ENCODE measurements at places on chromosomes 1 and 21. TPM values are rescaled to one million over a fixed set of nuclear protein-coding genes. Genes with fewer than 3 reads are reported as not detected.

DNA sequence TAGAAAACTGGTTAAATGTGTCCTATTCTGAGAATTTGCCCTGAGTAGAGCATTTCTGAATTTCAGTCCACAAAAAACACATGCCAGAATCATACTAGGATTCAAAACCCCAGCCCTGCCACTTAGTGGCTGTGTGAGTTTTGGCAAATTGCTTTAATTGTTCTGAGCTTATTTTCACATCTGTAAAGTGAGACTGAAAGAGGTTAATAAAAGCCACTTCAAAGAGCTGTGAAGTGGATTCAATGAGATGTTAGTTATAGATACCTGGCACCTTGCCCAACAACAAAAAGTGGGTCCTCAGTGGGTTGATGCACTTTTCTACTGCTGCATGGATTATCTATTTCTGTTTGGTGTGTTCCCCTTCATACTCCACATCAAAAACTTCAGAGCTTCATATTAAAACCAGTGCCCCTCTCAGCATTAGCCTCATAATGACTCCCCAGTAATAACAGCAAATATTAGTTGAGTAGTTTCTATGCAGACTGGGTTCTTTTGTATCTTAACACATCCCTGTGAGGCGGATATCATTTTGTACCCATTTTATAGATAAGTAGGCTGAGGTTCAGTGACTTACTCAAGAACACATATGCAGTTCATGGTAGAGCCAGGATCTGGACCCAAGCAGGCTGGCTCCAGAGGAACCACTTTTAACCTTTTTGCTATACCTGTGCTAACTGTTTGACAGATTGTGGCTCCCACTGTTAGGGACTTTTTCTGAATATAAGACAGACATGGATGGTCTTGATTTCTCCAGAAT lies 14.2 kb upstream of the ADORA3 start:
- H3K27ac ChIP-seq = no peak overlapping the region
- peaks cover 2% of the 10 kb centered on the region for H3K4me1 ChIP-seq
- H3K27me3 ChIP-seq = no peaks in the 10 kb centered on the region
- DNase-seq = no peak
- no peaks in the 10 kb centered on the region for H3K36me3 ChIP-seq

The TRAPPC10 gene
- total RNA-seq = 22.0 TPM

The LRRC39 gene
- 0.50 TPM for total RNA-seq

DNA sequence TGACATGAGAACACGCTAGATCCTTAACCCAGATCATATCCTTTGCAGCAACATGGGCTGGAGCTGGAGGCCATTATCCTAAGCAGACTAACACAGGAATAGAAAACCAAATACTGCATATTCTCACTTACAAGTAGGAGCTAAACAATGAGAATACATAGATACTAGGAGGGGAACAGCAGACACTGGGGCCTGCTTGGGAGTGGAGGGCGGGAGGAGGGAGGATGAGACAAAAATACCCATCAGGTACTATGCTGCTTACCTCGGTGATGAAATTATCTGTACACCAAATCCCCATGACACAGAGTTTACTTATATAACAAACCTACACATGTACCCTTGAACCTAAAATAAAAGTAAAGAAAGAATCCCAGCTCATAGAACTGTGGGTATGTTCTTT lies 1.2 kb upstream of the MOB3C start:
- no peak overlapping the region for H3K27ac ChIP-seq
- no peaks in the 10 kb centered on the region for H3K27me3 ChIP-seq
- H3K4me1 ChIP-seq = peaks cover 10% of the 10 kb centered on the region
- no peak overlapping the region for H3K4me3 ChIP-seq
- peaks cover 2% of the 10 kb centered on the region for H3K36me3 ChIP-seq

The NIPAL3 gene
- 85.2 TPM for total RNA-seq

The BTBD19 gene
- 5.0 TPM for total RNA-seq

The GRIK1 gene
- total RNA-seq = not detected

DNA sequence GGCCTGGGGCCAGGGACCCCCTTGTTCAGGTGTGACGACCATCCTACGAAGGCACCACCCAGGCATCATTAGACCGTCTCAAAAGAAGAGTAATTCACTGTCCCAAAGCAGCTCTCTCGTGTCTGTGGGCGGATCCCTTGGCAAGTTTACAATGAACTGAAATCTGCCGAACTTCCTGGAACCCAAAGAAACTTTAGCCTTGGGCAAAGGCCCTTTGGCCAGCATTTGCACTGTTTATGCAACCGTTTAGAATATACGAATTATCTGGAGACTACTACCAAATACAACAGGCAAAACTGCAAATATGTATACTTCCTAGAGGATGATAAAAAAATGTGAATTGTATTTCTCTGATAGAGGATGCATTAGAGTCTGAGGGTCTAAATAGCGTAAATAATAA lies 1.4 kb upstream of the SOD1 start:
- H3K36me3 ChIP-seq = no peaks in the 10 kb centered on the region
- H3K4me3 ChIP-seq = no peak overlapping the region

DNA sequence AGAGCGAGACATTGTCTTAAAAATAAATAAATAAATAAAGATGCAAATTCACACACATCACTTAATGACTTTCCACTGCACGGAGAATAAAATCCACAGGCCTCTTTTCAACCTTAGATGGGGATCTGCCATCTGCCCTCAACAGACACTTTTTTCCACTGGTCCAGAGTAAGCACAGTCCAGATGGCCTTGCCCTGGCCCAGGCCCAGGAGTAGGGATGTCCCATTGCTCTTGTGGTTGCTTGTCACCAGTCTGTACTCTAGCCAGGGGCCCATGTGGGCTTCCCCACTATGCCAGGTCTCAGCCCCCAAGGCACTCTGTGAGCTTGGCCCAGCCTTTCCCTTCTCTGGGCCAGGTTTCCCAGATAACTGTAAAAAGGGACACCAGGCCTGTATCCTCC lies 17.4 kb downstream of the PLOD1 start:
- H3K27me3 ChIP-seq = no peaks in the 10 kb centered on the region
- peaks cover 21% of the 10 kb centered on the region for H3K36me3 ChIP-seq
- H3K27ac ChIP-seq = no peak overlapping the region
- H3K4me3 ChIP-seq = no peak overlapping the region

The KRTAP11-1 gene
- total RNA-seq = not detected

The TACSTD2 gene
- total RNA-seq = 0.17 TPM

DNA sequence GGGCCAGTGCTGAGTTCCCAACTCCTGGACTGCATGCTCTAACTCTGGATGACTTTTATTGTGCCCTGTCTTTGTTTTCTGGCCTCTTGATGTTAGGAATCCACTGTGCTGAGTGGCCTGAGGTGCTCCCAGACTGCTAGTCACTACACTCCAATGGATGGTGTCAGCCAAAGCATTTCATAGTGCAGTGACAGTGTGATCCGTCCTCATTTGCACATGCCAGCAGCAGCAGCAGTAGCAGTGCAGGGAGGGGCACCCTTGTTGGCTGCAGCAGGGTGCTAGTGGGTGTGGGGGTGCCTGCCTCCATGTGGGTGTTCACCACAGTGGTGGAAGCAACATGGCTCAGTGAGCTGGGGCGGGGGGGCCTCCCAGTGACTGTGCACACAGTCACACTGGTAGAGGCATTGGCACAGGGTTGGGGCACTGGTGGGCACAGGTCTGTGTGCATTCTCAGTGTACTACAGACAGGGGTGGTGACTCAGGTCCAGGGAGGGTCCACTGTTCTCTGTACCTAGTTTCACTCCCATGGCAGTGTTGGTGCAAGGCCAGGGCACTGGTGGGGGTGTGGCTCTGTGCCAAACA lies 214.0 kb downstream of the ZC3H11B start:
- H3K4me1 ChIP-seq = no peaks in the 10 kb centered on the region
- no peaks in the 10 kb centered on the region for H3K27me3 ChIP-seq
- no peak overlapping the region for H3K4me3 ChIP-seq
- no peak for DNase-seq
- no peak overlapping the region for H3K27ac ChIP-seq

The MTARC1 gene
- 9.6 TPM for total RNA-seq

Data from fibroblast of lung (primary cell).